Activated CD8-positive, alpha-beta memory T cell treated with anti-CD3 and anti-CD28 coated beads, Interleukin-2, amount 10 ng/mL, durations not matched to agents 7 days and 5 days (primary cell): ENCODE measurements at places on chromosomes 3 and 15. TPM values are rescaled to one million over a fixed set of nuclear protein-coding genes. Genes with fewer than 3 reads are reported as not detected.

GRCh38 chr3:78754066-78754743 lies 1013.6 kb downstream of the ROBO1 start:
- DNase-seq: no peak

DNA sequence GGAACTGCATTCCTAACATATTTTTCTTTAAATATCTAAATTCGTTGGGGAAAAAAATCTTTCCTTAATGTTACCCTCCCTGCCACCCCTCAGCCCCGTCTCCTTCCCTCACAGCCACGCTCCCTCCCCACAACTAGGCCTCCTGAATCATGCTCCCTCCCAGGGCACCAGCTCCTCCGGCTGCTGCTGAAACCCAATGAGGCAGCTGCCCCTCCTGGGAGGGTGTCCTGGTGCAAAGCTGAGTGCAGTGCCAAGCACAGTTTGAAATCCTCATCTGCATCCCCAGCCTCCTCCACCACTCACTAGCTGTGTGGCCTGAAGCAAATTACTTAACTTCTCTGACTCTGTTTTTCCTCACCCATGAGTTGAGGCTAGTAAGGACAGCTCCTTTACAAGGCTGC lies 2.7 kb upstream of the NR2E3 start:
- DNase-seq: no peak

GRCh38 chr15:63502843-63503738 lies 1.3 kb upstream of the USP3 start:
- peak; percentile 93 for DNase-seq

DNA sequence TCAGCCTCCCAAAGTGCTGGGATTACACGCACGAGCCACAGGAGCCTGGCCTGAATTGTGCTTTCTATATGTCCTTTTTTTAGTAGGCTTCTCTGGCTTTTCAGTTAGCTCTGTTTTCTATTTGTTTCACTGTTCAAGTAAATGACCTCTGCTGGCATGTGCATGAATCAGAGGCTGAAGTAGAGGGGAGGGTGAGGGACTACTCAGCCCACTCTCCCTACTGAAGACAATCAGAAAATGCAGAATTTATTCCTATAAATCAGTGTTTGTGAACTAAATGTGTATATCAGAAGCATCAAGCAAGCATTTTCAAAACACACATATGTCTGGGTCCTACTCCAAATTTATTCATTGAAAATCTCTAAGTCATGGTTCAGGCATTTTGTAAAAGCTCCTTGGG lies 45.0 kb downstream of the ZMAT3 start:
- DNase-seq: no peak

- no peak for DNase-seq
Measured at GRCh38 chr3:153657046-153657445, 464.1 kb upstream of the ARHGEF26 start.

CDC25A gene
- total RNA-seq: 39.4 TPM

UACA gene
- 0.61 TPM for total RNA-seq

DNA sequence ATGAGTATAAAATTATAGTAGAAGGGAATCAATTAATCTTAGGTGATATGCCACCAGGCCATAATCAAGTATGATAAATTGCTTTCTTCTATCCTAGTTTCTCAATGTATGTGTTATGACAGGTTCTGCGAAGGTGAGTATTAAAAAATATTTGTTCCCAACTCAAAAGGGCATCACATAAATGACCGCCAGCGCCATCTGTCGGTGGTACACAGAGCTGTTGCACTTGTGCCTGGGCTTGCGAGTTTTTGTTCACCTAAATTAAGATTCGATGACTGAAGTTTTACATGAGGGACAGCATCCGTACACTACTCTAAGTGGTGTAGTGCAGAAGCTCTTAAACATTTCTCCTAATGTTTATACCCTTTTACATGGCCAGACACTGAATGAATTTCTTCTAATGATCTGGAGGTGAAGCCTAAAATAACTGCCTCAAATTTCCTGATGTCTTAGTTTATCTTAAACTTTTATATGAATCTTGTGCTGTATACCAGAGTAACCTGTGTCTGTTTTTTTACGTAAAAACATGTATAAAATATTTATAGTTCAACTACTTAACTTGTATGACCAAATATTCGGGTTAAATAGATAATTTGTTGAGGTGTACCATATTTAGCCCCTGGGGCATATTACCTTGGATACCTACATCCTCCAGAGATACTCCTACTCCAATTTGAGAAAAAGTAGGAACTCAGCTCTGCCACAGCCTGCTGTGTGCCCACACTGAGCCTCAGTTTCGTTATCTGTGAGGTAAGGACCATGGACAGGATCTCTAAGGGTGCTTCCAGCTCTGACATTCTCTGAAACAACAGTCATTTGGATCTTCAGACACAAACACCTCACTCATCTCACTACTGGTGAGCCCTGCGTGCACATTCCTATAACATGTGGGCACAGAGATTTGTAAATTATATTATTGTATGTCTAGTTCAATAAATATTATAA lies 365.6 kb downstream of the MAGI1 start:
- DNase-seq: peak; percentile 40

GRCh38 chr3:128081846-128082245 lies 29.6 kb downstream of the SEC61A1 start:
- no peak for DNase-seq
